ENCODE measurements at places on chromosomes 3 and 15.

- DNase-seq, result no peak
These were observed 73.3 kb downstream of the FNDC3B start for GRCh38 chr3:172112734-172113120.

DNA sequence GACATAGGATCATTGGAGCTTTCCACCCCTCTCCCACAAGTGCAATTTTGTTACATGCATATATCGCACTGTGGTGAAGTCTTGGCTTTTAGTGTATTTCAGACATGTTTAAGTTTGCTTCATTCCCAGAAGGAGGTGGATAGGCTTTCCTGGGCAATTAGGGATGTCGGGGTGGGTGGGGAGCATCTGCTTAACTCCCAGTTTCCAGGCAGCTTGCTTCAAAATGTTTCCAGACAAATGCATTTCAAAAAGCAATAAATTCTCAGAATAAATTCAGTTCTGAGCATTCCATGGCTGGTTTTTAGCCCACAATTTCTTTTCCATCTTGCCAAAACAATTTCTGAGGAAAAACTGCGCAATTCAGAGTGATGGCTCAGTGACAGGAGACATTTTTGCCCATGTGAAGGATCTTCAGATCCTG, 227.7 kb upstream of the ZPLD1 start:
- no peak for DNase-seq

- no peak for DNase-seq
These were observed 57.1 kb downstream of the IQCH start for GRCh38 chr15:67311731-67312130.

DNA sequence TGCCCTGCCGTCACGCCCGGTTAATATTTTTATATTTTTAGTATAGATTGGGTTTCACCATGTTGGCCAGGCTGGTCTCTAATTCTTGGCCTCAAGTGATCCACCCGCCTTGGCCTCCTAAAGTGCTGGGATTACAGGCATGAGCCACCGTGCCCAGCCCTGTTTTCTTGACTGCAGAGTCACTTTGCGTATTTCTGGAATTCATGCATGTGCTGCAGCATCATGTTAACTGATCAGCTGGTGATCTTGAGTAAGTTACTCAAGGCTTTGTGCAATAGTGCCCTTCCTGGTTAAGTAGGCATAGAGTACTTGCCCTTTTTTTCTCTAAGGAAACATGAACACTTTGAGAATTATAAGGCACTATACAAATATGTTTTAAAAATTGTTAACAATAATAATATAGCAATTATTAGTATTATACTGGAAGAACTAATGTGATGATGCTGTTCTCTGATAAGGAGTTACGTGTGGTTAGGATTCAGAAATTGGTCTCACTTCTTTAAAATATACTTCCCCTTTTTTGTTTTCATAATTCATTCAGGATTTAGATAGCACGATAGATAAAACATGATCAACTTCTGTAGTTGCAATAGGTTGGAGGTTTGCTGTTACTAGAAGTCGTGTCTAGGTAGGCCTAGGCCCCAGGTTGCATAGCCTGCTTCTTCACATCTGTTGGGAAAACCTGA, 33.6 kb downstream of the GPR171 start:
- DNase-seq, result no peak

- DNase-seq, result no peak
These were observed 23.2 kb downstream of the ATXN7 start for GRCh38 chr3:63886858-63887257.

DNA sequence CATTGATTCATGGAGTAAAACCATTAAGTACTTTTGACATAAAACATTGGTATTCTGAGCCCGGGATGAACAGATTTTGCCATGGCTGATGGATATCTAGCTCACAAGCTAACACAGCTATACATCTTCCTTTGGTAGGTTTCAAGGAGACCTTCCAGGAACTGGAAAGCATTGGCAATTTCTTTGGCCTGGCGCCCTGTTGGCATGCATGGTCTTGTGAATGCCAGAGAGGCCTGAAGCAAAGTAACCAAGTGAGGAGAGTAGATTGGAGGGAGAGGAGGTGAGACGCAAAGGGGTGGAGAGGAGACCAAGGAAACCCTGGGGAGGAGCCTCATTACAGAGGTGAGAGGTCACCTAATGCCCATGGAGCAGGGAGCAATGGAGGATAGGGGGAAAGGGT, 67.2 kb downstream of the SQOR start:
- no peak for DNase-seq

DNA sequence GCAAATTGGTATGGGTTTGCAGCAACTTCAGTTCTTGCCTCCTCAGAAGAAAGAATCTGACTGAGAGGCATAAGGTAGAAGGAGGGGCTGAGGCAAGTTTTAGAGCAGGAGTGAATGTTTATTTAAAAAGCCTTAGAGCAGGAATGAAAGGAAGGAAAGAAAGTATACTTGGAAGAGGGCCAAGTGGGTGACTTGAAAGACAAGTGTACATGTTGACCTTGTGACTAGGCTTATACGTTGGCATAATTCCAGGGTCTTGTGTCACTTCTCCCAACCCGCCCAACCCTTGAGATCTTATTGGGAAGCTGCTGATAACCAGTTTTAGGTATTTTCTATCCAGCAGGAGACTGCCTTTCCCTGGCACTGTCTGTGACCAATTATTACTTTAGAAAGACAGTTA, 436.9 kb upstream of the ZNF717 start:
- no peak for DNase-seq

- DNase-seq, result no peak
These were observed 62.8 kb upstream of the PROK2 start for GRCh38 chr3:71847794-71848193.

DNA sequence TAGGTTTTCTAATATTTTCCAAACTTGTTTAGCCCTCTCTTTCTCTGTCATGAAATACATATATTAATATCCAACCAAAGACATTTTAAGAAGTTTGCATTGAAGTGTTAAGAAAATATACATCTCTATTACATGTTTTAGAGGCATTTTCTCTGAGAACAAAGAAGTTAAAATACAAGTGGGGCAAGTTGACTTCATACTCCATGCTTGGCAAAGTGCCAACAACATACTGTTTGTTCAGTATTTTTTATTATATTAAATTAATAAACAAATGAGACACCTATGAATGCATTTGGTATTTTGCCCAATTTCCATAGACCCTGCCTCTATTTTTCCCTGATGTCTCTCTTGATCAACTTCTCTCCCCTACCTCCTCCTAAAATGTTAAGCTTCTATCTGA, 232.8 kb upstream of the MRPL3 start:
- DNase-seq, result no peak

GRCh38 chr3:128950223-128950938, 43.5 kb downstream of the CFAP92 start:
- DNase-seq, result no peak

- DNase-seq, result no peak
These were observed 553.4 kb downstream of the OCA2 start for GRCh38 chr15:27545494-27546255.

DNA sequence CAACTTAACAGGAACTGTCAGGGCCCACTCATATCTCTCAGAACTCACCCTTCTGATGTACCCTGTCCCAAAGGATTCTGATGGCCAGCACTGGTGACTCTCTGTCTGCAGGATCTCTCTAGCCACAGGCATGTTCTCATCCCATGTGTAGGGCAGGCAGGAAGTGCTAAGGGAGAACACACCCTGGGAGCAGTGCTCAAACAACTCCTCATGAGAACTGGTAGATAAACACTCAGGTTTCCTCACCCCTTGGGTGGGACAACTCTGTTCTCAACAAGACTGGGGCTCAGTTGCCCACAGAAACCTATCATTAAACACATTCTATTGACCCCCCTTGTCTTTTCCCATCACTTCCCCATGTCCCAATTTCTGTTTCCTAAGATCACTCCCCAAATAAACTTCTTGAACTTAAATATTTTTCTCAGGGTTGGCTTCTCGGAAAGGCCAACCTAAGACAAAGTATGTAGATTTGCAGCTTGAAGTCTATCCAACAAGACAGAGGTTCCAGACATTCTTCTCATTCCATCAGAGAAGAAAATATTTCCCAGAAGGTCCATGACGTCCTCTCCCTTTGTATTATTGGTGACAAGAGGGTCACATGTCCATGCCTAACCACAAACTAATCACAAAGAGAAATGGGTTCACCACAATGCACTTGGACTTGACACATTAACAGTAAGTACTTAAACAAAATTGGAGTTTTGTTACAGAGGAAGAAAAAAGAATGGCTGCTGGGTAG, 276.6 kb upstream of the GADL1 start:
- DNase-seq, result no peak
